Bladder microvascular endothelial cell (primary cell): ENCODE measurements at places on chromosomes 5 and 9. TPM values are rescaled to one million over a fixed set of nuclear protein-coding genes. Genes with fewer than 3 reads are reported as not detected.

The THBS4 gene
- not detected in 2 replicates for total RNA-seq

The FOXI1 gene
- total RNA-seq = not detected in 2 replicates

The IL3 gene
- not detected in 2 replicates for total RNA-seq

The TNFSF15 gene
- 0.32 and 11.5 TPM in 2 replicates for total RNA-seq

The ATP6V1G1 gene
- 112 and 116 TPM in 2 replicates for total RNA-seq

The GRIN3A gene
- not detected in 2 replicates for total RNA-seq

The RGS7BP gene
- 0.65 and 2.8 TPM in 2 replicates for total RNA-seq

The DAPK1 gene
- 13.6 and 47.8 TPM in 2 replicates for total RNA-seq

The SLC2A8 gene
- 9.9 and 11.5 TPM in 2 replicates for total RNA-seq
